M059J (cell line): ENCODE measurements at places on chromosomes 13 and 19.

DNA sequence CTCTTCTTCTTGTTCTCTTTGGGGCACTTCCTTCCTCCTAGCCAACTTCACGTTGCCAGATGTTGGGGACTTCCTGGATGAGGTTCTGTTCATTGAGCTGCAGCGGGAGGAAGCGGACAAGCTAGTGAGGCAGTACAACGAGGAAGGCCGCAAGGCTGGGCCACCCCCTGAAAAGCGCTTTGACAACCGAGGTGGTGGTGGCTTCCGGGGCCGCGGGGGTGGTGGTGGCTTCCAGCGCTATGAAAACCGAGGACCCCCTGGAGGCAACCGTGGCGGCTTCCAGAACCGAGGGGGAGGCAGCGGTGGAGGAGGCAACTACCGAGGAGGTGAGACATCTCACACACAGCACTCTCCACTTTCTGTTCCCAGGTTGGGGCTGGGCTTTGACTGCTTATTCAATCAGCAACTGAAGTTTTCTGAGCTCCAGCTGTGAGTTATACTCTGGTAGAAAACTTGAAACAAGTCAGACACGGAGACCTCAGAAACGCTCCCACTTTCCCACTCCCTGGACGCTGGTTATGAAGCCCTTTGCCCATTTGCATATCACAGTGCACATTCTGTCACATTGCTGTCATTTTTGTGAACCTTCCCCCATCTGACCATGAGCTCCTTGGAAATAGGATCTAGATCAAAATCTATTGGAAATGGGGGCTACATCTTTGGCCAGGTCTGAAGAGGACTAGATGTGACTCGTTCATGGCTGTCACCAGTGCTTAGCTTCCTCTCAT is 7.2 kb upstream of the CCDC97 start:
- DNase-seq: no peak

GRCh38 chr19:9735986-9736385 is 32.6 kb downstream of the ZNF846 start:
- no peak for DNase-seq

DNA sequence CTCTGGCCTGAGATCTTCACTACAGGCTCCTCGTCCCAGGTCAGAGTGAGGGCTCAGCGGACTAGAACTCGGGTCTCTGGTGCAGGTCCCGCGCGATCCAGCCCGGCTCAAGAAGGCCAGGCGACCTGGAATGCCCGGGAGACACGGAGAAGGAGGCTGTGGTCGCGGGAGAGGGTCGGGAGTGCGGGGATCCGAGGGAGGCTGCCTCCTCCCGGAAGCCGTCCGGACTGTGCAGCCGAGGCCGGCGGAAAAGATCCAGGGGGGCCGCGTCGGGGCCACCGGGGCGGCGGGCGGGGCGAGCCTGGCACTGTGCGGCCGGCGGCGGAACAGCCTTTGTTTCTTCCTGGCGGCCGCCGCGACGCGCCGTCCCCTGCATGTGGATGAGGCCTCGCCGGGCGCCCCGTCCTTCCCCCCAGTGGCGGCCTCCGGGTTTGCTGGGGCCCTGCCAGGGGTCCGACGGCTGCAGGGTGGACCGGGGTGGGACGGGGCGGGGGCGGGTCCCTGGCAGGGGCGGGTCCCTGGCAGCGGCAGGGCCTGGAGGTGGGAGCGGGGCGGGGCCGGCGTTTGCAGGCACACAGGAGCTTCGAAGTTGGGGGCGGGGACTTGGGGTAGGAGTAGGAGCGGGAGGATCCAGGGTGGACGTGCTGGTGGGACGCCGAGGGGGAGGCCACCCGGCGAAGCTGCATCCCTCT is 1.0 kb upstream of the SLC7A10 start:
- peak; percentile 37 for DNase-seq

- peak; percentile 32 for DNase-seq
Measured at GRCh38 chr19:35773020-35773806, 2.2 kb upstream of the ARHGAP33 start.

GRCh38 chr19:2308114-2308556 is at the start of gene LINGO3:
TSS of gene LINGO3 (minus strand) at chr19:2308154. CDS start at chr19:2291776, 16,378 bp downstream.
- DNase-seq: no peak

DNA sequence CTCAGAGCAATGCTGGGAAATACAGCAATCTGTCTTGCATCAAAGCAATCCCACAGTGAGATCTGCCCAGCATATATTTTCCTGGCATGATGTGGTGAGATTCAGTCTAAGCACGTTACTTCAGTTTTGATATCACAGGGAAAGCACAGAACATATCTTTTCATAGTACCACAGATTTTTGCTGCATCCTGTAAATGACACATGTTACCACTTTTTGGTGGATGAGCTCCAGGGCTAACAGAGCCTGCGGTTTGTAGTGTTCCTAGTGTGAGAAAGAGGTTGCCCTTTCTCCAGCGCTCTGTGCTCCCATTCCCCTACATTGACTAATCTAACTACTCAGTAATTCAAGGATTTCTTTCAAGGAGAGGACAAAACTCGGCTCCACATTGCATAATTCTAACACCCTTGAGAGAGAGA is 409.0 kb downstream of the GPC6 start:
- DNase-seq: peak; percentile 5

GRCh38 chr19:20186174-20186573 is 19.2 kb downstream of the ZNF486 start:
- DNase-seq: no peak

DNA sequence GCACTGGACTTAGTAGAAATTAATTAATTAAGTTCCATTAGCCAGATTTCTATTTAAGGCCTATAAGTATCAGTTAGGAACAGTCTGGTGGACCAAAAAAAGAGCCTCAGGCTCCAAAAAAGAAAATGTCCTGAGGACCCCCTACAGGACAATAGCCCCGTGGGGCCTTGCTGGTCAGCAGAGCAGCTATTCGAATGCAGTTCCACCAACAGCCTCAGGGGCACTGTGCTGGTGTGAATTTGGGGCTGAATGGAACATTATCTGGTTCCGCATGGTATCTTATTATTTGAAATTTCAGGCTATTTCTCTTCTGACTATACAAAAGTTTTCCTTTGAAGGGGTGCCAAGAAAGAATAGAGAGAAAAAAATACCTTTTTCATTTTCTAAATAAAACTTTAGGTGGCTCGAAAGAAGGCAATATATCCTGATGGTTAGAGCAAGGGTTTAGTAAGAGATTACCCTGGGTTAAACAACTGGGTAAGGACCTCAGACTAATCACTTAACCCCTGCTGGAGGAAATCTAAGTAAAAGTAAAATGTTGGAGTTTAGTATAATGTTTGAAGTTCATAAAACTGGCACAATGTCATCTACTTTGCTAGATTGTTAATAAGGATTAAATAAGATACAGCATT is 147.2 kb downstream of the MIPEP start:
- no peak for DNase-seq

DNA sequence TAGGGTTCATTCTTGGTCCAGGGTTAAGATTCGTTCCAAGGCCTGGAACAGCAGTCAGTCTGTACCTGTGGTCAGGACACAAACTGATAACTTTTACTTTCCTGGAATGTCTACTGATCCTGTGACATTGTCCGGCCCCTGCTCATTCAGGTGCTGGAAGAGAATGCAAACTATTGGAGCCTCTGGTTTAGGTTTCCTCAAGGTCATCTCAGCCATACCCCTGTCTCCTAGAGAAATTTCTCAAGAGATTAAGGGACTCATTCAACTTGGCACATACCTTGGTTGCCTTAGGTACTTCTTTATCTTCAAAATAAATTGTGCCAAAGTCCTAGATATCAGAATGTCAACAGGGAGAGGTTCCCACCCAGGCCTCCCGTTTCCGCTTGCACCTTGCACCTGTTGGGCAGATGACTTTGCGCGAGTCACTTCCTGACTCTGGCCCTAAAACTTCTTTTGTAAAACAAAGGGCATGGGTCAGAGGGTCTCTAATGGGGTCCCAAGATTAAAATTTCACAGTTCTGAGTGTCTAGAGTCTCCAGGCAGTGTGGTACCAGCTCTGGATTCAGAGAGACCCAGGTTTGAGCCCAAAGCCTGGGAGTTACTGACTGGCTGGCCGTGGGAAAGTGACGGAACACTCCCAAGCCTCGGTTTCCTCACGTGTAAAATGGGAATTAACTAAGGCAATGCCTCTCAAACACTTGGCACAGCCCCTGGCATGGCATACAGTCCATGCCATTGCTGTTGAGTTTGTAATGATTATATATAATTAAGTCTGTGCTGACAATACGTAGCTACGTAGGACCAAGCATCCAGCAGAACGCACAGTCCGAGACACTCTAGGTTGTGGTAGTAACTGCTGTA is 25.8 kb upstream of the CYP2S1 start:
- no peak for DNase-seq

- DNase-seq: no peak
Measured at GRCh38 chr19:38494379-38494778, 60.9 kb downstream of the RYR1 start.

DNA sequence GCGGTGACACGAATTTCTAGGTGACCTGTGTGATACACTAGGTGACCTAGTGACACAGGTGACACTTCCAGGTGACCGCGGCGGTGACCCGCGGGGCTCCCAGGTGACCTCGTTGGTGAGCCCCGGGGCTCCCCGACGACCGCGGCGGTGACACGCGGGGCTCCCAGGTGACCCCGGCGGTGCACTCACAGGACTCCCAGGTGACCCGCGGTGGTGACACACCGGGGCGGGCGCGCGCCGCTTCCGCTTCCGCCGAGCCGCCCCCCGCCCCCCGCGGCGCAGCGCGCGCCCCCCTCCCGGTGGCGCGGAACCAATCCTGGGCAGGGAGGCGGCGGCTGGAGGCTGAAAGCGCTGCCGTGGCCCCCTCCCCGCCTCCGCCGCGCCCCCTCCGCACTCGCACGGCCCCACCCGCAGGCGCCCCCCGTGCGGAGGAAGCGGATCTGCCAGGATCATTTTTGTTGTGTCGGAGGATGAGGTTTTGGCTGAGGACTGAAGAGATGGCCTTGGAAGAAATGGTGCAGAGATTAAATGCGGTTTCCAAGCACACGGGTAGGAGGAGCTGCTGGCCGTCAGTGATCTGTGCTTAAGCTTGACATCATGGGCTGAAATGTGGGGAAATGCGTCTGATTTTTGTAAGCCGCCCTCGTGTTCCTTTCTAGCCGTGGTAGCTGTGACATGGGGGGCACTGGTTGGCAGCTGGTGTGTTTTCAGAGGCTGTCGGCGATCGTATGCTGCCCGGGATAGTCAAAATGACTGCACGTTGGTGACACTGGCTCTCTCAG is at the start of gene MCF2L:
TSS of gene MCF2L (plus strand) at position 305 of the 782 bp plus-strand sequence. CDS start at position 471, 166 bp downstream.
- DNase-seq: peak; percentile 6

GRCh38 chr13:105969761-105970160 is 565.7 kb downstream of the EFNB2 start:
- DNase-seq: peak; percentile 95
